ENCODE measurements at places on chromosomes 1 and 21. TPM values are rescaled to one million over a fixed set of nuclear protein-coding genes. Genes with fewer than 3 reads are reported as not detected.
A peak's percentile ranks its signal among the peaks of the same experiment; 100 is the strongest.

The MMEL1 gene
- total RNA-seq = not detected

DNA sequence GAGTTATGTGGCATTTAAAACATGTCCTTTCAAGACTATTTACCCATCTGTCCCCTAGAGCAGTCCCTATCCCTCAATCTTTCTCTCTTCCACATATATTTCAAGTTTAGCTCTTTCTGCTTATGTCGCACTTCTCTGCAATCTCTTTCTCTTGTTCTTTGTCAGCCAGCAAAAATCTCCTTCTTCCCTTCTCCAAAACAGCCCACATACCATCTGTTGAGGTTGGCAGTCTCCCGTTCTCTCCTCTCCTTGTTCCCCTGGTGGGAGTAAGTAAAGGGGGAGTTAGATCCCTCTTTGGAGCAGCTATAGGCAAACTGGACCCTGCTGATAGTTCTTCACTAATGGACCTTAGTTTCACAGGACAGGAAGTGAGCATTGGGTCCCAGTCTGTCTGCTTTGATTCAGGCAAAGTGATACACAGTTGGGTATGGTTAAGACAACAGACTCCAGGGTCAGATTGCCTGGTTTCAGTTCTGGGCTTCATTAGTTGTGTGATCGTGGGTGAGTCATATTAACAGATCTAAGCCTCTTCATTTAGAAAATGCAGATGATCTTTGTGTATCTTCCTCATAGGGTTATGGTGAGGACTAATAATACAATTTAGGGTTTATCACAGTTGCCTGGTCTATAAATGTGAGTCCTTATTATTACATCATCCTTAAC lies 19.7 kb downstream of the BRINP2 start:
- no peak for DNase-seq

- DNase-seq = peak; percentile 38
These were observed 9.9 kb upstream of the NPHP4 start for GRCh38 chr1:6001992-6002576.

GRCh38 chr1:20229171-20229570 lies 42.9 kb upstream of the PLA2G2C start:
- DNase-seq = no peak

- no peak for DNase-seq
These were observed 96.9 kb downstream of the DHRS3 start for GRCh38 chr1:12521096-12521495.

GRCh38 chr21:45948576-45949141 lies 32.9 kb upstream of the COL6A1 start:
- no peak for DNase-seq
